ENCODE measurements at places on chromosomes 4 and X.

- DNase-seq = no peak
These were observed 14.3 kb upstream of the NAT8L start for GRCh38 chr4:2044542-2045517.

GRCh38 chr4:160523231-160523630, 1420.4 kb downstream of the RAPGEF2 start:
- DNase-seq = no peak

DNA sequence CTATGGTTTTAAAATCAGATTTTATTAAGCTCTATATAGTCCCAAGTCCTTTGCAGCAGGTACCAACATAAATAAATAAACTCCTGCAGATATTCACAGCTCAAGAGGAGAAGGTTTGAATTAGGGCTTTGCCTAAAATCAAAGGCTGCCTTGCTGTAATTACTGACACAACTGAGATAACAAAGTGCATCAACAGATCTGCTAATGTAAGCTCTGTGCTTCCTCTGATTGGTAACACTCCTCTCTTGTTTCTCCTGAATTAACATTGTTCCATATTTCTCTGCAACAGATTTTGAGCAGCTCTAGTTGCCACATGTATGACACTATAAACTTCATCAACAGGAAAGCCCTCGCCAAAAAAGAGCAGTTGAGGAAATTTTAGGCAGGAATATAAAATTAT, 193.6 kb downstream of the SLC39A8 start:
- no peak for DNase-seq

DNA sequence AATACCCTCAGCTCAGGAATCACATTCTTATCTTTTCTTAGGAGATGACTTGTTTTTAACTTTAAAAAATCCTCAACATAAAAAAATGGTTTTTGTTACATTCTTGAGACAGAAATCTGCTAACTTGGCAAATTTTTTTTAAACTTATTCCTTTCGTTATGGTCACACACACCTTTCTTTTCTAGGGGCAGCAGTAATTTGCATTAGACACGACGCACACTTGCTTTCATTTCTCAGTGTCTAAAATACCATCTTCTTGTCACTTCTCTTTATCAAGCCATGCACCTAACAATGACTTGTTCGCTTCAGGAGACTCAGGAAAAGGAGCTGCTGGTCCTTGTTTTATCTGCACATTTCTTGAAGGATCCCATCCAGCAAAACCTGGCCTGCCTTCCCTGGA, 112.6 kb upstream of the TBL1X start:
- no peak for DNase-seq

DNA sequence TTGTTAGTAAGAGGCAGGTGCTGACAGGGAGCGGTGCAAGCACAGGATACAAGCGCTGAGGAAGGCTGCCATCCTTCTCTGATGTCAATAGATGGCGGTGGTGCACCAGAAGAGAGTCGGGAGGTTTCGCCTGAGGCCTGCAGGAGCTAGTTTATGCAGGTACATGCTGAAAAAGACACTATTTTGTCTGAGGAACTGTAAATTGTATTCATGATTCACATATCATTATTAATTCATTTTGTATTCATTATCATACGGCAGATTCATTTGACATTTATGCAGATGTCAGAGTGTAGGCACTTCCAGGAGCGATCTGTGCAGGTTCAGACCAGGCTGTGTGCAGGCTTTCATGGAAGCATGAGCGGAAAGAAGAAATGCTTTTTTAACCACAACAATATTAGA, 824.0 kb downstream of the STIM2 start:
- no peak for DNase-seq

DNA sequence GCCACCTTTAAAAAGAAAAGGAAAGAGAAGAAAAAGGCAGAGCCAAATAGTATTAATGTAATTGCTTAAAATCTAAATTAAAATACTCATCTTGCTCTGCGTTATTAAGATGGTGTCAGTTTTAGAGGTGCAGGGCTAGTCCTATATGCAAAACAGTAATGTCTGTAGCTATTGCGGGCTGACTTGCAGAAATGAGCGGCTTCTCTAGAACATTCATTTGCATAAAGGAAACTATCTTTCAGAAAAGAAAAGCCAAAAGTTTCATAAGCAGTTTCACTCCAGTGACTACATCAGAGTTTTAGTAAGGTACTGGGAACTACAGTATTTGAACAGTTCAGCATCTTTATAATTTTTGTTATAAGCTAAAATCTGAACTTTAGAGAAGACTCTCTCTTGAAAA, 6.0 kb downstream of the SMAD1 start:
- no peak for DNase-seq

GRCh38 chrX:323721-324628, 5.4 kb upstream of the GTPBP6 start:
- DNase-seq = no peak

GRCh38 chrX:15973946-15974345, 119.3 kb upstream of the AP1S2 start:
- DNase-seq = no peak

GRCh38 chr4:154304679-154305078, 186.9 kb downstream of the DCHS2 start:
- no peak for DNase-seq

DNA sequence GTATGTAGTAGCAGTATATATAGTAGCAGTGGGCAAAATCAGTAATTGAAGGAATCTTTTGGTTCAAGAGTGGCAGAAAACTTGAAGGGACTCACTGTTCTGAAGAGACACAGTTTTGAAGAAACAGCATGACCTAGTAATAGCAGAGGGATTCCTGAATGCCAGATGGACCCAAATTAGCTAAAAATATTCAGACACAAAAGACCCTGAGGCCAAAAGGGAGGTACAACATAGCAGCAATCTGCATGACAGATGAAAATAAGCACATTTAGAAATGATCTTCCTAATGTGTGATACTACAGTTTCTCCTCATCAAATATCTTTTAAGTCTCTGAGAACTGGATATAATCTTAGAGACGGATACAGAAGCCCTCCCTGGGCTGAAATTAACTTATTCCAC, 536.6 kb downstream of the PPARGC1A start:
- no peak for DNase-seq

GRCh38 chrX:103607364-103608305, at the start of gene TCEAL3:
TSS of gene TCEAL3 (plus strand) at chrX:103607963. CDS start at chrX:103609065, 1,102 bp downstream.
- DNase-seq = no peak

DNA sequence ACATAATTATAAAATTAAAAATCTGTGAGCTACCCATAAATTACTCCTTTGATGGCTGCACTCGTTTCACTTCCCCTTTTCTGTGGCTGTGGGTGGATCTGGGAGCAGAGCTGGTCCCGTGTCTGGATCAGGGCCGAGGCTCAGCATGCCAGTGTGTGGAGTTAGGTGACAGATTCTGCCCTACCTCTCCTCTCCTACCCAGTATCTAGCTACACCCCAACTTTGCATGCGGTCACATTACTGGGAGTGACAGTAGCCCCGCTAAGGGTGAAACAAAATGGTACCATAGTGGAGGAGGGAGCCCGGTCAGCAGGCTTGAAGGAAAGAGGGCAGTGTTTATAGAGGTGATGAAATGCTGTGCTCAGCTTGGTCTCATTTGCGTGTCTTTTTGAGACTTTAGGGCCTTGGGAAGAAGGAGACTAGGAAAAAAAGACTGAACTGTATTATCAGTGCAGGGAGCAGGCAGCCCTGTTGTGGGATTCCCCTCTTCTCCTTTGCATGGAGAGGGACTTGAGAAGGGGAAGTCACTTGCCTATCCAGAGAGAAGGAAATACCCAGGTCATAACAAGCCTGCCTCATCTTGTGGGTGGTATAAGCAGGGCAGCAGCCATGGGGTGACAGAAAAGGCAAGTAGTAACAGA, 48.4 kb downstream of the ARHGAP10 start:
- no peak for DNase-seq

- DNase-seq = no peak
These were observed 98.0 kb upstream of the SORBS2 start for GRCh38 chr4:185909972-185910371.

- no peak for DNase-seq
These were observed 104.2 kb downstream of the AFF1 start for GRCh38 chr4:87038837-87039615.

- DNase-seq = no peak
These were observed 3.1 kb upstream of the OCIAD2 start for GRCh38 chr4:48909697-48910096.

GRCh38 chrX:23392195-23392594, 57.5 kb downstream of the PTCHD1 start:
- no peak for DNase-seq

GRCh38 chr4:95077864-95078263, 320.1 kb downstream of the BMPR1B start:
- DNase-seq = no peak

GRCh38 chr4:28228561-28229491, 1368.2 kb downstream of the STIM2 start:
- DNase-seq = no peak

DNA sequence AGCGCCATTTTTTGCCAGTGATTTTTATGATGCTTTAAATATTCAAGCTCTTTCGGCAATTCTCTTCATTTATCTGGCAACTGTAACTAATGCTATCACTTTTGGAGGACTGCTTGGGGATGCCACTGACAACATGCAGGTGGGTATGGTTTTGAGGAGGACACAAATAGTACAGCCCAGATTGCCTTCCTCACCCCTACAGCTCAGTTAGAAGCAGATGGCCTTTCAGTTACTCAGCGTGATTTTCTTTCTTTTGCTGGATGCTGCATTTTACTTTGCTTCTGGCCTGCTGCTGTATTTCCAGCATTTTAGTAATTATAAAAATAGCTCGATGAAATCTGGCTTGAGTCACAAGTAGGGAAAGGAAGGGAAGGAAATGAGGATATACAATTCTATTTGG, 114.7 kb downstream of the SLC4A4 start:
- no peak for DNase-seq

DNA sequence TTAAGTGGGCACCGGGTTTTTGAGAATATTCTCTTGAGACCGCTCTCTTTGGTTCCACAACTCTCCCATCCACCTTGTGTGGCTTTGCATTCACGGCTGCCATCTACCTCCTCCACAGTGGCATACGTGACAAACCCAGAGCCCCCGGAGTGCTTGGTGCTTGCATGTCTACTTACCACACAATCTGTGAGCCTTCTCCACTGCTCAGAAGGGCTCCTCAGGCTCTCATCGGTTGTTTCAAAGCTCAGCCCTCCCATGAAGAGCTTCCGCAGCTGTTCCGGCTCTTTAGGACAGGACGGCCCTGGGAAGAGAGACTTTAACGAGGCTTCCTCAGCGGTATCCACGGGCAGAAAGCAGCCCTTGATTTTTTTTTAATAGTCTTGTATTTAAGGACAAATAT, 167.6 kb upstream of the ANK2 start:
- DNase-seq = no peak
